Activated naive CD8-positive, alpha-beta T cell treated with anti-CD3 and anti-CD28 coated beads for 36 hours (primary cell): ENCODE measurements at places on chromosomes 3 and 15.

DNA sequence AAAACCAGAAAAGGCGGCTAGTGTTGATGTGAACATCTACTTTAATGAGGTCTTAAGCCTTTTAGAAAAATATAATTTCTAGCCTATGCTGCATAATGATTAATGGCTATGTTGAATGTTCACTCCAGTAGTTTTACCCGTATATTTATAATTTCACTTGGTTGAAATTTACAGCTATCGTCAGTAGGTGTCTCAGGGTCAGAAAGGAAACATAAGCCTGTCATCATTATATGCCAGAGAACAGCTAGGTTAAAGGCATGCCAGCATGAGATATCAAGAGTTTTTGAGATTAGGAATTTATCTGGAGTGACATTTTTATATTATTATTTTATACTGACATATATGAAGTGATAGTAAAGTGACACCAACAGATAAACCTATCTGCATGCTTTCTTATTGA lies 904.1 kb downstream of the OTOL1 start:
- no peak for DNase-seq

- DNase-seq, result no peak
Observed at GRCh38 chr3:5709714-5710113, 522.2 kb downstream of the EDEM1 start.

GRCh38 chr15:71957026-71957425 lies 146.7 kb downstream of the NR2E3 start:
- no peak for DNase-seq

GRCh38 chr3:72951259-72951722 lies 45.3 kb upstream of the PPP4R2 start:
- DNase-seq, result no peak

- DNase-seq, result no peak
Observed at GRCh38 chr3:59270209-59270608, 220.4 kb upstream of the CFAP20DC start.

DNA sequence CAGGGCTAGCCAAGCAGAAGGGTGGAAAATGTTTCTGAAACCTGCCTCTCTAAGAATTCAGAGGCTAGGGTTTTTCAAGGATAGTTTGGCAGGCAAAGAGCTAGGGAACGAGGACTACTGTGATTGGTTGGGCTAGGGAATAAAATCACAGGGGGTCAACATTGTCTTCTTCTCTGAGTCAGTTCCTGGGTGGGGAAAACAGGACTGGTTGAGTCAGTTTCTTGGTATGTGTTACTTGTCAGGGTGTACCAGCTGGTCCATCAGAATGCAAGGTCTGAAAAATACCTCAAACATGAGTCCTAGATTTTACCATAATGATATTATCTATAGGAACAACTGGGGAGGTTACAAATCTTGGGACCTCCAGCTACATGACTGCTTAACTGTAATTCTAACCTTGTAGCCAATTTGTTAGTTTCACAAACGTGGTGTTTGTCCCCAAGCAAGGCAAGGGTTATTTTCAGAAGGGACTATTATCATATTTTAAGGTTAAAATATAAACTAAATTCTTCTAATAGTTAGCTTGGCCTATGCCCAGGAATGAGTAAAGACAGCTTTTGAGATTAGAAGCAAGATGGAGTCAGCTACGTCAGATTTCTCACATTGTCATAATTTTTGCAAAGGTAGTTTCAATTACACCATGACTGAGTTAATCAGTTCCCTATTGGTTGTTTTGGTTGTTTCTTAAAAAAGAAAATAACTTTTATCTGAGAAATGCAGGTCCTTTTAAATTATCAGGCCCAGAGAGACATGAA lies 231.5 kb downstream of the ALCAM start:
- no peak for DNase-seq

GRCh38 chr3:31064021-31064420 lies 169.6 kb upstream of the GADL1 start:
- DNase-seq, result no peak

GRCh38 chr15:70632079-70632478 lies 131.3 kb downstream of the UACA start:
- no peak for DNase-seq

GRCh38 chr3:131711114-131711768 lies 208.5 kb upstream of the MRPL3 start:
- DNase-seq, result no peak

GRCh38 chr3:195033531-195034091 lies 237.3 kb downstream of the XXYLT1 start:
- no peak for DNase-seq

DNA sequence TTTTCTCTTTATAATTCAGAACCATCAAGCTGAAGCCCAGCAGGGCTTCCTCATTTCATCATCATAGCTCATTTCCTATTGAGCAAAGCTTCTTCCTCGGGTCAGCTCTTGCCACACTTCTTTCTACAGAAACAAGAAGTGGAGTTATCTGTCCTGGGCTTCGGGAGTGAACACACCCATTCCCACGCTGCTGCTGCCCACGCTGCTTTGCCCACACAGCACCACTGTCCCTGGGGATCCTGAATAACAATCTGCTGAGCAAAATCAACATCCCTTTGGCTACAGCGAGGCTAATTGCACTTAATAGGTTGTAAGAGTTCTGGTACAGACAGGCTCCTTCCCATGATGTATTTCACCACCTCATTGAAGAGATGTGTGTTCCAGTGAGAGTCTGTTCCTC lies 23.7 kb downstream of the CEP19 start:
- no peak for DNase-seq

- DNase-seq, result no peak
Observed at GRCh38 chr3:21839592-21839991, 88.6 kb upstream of the ZNF385D start.

DNA sequence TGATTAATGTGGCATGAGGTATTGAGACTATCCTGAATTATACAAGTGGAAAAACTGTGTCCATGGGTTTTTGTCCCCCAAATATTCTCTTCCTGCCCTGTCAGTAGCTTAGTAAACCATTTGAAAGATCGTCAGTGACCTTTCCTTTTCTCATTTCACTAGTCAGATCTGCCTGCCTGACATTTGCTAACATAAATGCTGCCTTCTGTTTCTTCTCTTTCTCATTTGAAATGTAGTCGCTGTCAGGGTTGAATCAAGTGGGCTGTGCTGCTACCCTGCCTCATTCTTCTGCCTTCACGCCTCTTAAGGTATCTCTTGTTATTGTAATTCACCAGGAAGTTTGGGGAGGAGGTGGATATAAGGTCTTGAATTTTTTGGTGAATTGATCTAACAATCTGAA lies 67.5 kb downstream of the LRCH3 start:
- DNase-seq, result no peak
